ENCODE measurements at places on chromosomes 12 and 14.

GRCh38 chr14:82999802-83000201, 1466.1 kb upstream of the SEL1L start:
- DNase-seq: no peak

DNA sequence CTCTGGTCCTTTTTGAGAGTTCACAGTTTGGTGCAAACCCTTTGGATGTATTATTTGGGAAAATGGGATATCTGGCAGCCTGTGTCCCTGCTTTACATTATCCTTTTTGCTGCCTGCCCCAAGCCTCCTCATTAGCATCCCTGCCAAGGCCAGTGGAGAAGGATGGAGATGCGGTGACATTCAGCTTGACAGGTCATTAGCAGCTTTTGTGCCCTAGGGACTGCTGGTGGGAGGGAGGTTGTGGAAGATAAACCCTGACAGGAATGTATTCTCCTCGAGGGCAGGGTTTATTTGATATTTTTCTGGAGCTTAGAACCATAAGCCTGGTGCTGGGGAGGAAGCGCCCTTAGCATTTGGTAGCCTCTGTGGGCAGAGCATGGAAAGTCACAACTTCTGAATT, 49.3 kb downstream of the PTPN11 start:
- no peak for DNase-seq

- no peak for DNase-seq
Observed at GRCh38 chr12:66694666-66695613, 16.1 kb upstream of the GRIP1 start.

- DNase-seq: peak; percentile 38
Observed at GRCh38 chr14:23294734-23295561, 7.7 kb downstream of the PPP1R3E start.

DNA sequence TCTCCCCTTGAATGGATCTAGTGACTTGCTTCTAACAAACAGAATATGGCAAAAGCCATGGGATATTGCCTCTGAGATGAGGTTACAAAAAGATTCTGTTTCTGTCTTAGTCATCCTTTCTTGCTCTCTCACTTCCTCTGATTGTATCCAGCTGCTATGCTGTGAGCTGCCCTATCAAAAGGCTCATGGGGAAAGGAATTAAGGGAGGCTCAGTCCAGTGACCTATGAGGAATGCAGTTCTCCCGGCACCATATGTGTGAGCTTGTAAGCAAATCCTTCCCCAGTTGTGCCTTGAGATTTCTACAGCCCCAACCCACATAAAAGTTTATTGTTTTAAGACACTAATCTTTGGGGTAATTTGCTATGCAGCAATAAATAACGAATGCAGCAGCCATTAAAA, 183.1 kb downstream of the KLHL28 start:
- DNase-seq: no peak

DNA sequence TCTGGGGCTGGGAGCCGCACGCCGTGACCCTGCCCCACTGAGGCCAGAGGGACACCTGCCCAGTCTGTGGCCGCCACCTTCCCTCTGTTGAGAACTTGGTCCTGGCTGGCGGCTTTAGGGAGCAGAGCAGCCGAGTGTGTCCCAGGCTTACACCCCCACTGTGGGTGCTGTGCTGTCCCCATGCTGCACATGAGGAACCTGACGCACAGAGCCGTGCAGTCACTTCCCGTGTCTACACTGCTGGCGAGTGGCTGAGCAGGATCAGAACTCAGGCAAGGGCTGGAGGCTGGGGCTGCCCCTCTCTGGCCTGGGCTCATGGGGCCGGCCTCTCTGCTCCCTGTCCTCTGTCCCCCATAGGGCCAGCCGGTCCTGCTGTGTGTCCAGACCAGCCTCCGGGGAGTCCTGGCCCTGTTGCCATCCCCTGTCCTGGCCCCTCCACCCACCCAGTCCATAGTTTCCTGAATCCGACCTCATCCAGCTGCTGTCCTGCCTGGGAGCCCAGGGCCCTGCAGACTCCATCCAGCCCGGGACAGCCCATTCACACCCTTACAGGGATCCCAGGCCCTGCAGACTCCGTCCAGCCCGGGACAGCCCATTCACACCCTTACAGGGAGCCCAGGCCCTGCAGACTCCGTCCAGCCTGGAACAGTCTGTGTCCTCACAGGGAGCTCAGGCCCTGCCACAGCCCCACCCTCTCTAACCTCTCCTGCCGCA, 10.3 kb downstream of the FBRSL1 start:
- peak; percentile 31 for DNase-seq

DNA sequence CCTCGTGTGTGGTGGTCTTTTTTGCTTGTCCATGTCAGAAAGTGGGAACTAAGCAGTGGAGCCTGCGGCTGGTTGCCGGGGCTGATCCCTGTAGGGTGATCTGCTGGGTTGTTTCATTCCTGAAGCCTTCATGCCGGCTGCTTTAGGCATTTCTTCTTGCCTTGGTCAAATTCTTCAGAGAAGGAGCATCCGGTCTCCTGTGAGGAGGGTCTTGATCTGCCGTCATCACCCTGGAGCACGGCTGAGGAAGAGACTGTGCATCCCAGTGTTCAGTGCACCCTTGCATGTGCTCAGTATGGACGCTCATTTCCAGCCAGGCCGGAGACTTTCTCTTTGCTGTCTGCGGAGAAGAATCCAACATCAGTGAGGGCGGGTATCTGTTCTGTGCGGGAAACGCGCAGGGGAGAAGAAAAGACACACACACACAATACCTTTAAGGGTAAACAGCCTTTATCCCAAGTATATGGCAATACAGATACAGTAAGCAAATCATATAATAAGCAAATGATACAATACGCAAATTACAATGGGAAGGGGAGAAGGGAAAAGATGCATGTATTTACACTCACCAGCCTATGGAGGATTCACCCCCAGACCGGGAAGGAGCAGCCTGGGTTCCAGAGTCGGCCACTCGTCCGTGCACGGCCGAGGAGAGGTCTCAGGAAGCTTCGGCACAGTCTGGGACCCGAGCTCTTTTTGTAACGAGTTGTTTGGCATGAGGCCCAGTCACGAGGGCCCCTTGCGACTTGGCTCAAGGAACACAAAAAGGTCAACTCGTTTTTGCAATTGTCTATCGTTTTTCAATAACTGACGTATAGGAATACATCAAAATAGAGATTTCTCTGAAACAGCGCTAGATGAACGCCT, 1366.8 kb upstream of the TMEM132C start:
- DNase-seq: no peak

DNA sequence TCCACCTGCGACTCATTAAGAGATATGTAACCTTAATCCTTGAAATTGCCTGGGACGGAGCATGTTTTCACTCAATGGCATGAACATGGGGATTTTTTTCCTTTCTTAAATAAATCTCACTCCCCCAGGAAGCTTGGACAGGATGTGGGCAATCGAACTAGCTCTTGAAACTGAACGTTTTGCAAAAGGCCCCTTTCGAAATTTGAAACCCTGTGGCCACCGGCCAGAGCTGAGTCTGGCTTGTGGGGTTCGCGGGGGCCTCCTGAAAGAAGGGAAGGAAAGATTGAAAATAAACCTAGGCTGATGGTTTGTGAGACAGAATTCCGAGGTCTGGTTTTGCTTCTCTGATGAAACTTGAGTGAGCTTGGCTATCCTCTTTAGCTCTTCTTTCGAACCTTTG, 101.4 kb upstream of the RTL1 start:
- DNase-seq: no peak

GRCh38 chr14:49505041-49505766, 81.0 kb downstream of the RPS29 start:
- no peak for DNase-seq

DNA sequence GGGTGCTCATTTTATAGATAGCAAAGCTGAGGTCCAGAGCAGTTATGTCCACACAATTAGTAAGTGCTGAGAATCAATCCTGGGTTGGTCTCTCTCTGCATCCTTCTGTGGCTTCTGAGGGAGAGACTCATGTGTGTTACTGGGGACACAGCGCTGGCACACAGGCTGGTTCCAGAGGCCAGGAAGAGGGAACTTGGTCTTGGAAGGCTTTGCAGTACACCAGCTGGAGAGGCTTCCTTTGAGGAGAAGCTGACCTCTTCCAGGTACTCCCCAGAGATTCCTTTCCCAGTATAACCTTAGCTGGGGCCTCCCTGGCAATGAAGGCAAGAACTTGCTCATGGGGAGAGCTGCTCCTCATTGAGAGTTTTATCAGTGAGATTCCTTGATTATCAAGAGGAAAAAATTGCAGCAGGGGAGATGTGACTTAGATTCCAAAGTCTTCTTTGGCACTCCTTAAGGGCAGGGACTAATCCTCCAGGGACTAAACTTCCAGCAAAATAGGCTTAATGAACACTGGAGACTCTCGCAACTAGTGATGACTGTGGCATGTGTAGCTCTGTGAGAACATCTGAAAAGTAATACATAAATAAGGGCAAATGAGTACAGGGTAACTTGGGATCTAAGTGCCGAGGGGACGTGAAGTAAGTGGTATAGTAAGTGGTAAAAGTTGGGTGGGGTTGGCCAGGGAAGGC, 13.9 kb upstream of the KRT80 start:
- no peak for DNase-seq

- no peak for DNase-seq
Observed at GRCh38 chr12:109479761-109480160, 2.3 kb downstream of the UBE3B start.

GRCh38 chr12:130656411-130656810, 59.7 kb downstream of the RIMBP2 start:
- no peak for DNase-seq

- DNase-seq: no peak
Observed at GRCh38 chr14:51855234-51855633, 5.2 kb upstream of the GNG2 start.

- DNase-seq: no peak
Observed at GRCh38 chr14:85426068-85426935, 103.6 kb upstream of the FLRT2 start.

DNA sequence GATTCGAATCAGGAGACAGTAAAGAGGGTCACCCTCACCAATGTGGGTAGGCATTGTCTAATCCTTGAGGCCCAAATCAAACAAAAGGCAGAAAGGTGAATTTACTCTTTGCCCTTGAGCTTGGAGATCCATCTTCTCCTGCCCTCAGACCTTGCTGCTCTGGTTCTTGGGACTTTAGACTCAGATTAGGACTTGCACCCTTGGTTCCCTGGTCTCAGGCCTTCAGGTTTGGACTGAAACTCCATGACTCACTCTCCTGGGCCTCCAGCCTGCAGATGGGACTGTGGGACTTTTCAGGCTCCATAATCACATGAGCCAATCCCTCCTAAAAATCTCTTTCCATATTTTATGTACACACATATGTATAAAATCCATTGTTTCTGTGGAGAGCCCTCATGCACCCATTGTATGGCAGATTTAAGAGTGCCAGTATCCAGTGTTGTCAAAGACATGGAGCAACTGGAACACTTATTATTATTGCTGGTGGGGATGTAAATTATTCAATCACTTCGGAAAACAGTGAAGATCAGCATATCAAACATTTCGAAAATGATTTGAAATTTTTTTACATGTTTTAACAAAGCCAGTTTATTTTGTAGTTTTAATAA, 48.7 kb downstream of the EID3 start:
- no peak for DNase-seq

- DNase-seq: no peak
Observed at GRCh38 chr14:105028251-105028927, 7.5 kb upstream of the CDCA4 start.

DNA sequence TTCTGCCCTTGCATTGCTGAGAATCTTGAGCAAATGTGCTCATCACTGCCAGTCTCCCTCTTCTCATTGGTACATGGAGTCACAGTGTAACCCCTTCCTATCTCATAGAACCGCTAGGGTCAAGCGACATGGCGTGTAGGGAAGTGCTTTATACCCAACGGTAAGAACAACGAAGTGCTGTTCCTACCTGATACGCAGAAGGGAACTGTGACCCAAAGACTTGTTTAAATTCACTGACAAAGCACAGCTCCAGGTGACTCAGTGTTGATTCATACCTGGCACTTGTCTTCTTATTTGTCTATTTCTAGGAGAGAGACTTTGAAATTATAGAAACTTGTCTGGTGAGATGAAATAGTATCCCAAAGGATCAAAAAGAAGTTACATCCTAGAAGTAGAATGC, 53.7 kb downstream of the FBXL14 start:
- DNase-seq: no peak

GRCh38 chr12:89393551-89394121, 41.3 kb upstream of the DUSP6 start:
- peak; percentile 81 for DNase-seq

DNA sequence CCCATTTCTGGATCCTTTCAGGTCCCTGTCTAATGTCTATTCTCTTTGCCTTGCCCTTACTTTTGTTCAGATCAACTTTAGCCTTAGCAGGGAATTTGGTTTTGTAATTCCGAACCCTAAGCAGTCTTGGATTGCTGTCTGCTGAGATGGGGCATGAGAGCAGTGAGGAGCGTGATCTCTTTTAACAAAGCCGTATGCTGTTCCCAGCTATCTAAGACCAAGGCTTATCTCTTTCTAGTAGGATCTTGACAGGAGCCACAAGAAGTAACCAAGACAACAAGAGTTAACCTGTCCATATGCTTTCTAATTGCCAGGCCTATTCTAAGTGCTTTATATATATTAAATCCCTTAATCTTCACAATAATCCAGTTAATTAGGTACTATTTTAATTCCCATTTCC, 4.5 kb upstream of the DHRS7 start:
- DNase-seq: no peak

GRCh38 chr12:89492883-89493282, 31.7 kb downstream of the GALNT4 start:
- DNase-seq: no peak

DNA sequence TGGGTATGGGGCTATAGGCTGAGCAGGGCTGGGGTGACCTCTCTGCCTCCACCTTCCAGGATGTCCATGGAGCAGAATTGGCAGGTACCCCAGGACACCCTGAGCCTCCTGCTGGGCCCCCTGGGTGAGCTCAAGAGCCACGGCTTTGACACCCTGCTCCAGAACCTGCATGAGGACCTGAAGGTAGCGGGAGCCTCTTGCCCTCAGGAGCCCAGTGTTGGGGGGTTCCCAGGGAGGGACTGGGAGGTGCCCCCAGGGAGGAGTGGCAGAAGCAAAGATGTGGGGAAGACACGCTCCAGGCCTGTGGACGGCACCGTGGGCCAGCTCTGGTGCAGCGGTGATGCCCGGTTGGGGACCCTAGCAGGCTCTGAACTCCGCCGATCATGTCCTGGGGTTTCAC, 8.3 kb downstream of the TNFAIP2 start:
- DNase-seq: no peak

GRCh38 chr12:6306151-6306550, 4.3 kb upstream of the PLEKHG6 start:
- no peak for DNase-seq

DNA sequence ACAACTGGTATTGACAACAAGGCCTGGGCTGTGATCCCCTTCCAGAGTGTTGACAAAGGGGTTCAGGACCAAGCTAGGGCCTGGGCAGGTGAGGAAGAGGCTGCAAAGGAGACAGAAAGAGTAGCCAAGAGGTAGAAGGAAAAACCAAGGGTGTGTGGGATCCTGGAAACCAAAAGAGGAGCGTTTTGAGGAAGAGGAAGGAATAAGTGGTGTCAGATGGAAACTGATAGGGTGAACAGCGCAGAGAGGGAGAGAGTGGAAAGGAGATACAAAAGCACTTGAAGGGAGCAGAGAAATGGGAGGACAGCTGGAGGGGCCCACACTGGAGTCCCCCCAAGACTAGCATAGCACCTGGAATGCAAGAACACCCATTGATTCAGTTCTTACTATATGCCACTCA, 8.3 kb upstream of the HVCN1 start:
- peak; percentile 17 for DNase-seq

Measured in inflammatory macrophage treated with lipopolysaccharide for 1 hour (primary cell).